ENCODE measurements at places on chromosomes 3 and 15. TPM values are rescaled to one million over a fixed set of nuclear protein-coding genes. Genes with fewer than 3 reads are reported as not detected.

DNA sequence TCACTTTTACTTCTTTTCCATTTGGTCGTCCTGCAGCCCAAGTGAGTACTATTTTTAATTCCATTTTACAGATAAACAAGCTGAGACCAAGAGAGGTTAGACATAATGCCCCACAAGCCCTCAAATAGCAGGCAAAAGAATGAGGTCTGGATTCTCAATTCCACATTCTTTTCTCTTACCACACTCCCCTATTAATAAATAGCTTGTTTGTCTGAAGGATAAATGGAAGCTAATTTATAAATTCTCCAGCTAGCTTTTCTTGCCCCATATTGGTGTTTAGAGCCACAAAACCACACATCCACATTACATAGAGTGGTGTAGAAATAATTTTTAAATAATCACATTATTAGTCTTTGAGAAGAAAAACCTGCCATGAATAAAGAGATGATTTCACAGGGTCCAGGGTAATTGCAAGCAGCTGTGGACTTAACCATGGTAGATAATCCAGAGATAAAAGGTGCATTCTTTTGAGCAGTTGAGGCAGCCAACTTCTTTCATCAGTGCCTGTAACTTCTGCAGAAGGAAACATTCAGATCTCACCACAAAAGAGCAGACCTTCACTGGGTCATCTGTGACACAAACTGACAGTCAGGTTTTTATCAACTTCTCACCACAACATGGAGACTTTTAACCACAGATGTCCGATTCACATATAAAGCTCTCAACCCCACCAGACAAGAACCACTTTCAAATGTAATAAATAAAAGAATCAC lies 313.4 kb upstream of the STT3B start:
- H3K27ac ChIP-seq, result no peak overlapping the region
- no peaks in the 10 kb centered on the region for H3K27me3 ChIP-seq
- H3K4me3 ChIP-seq, result no peak overlapping the region
- no peaks in the 10 kb centered on the region for H3K36me3 ChIP-seq
- DNase-seq, result no peak
- H3K4me1 ChIP-seq, result peaks cover 32% of the 10 kb centered on the region

GRCh38 chr3:171283183-171283847 lies 176.9 kb downstream of the TNIK start:
- no peak overlapping the region for H3K4me3 ChIP-seq
- no peaks in the 10 kb centered on the region for H3K4me1 ChIP-seq
- H3K36me3 ChIP-seq, result no peaks in the 10 kb centered on the region
- H3K27ac ChIP-seq, result no peak overlapping the region

The ZNF717 gene
- total RNA-seq, result 21.2 TPM

DNA sequence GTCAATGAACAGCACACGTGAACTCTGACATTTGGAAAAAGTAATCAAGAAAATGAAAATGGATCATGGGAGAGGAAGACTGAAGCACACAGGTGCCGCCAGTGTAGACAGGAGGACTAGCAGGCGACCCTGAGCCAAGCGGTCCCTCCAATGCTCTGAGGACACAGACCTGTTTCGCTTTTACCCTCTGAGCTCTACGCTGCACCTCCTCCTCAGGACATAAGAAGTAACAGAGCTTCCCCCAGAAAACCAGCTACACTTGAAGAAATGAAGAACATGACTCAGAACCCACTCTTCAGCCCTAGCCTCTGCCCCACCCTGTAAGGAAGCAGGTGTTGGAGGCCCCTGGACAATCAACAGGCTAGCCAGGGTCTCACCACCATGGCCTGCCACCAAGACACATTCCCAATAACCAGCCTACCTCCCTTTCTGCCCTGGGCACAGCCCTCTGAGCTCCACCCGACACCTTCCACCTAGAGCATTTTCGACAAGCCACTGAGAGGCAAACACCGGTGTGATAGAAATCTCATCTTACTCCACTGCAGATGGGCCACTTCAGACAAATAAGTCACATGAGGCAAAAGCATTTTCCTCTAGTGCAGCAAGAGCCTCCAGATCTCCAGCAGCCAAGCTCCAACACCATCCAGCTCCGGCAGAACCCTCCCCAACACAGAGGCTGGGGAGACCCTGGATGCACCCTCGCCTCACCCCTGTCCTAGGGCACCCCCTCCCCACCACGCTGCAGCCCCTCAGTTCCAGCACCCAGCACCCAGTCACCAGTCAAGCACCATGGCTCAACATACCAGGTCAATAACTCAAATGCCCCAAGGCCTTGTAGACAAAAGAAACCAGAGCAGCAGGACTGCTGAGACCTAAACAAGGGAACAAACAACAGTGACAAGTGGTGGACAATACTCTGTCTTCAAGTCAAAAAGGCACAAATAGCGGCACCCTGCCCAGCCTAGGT lies 11.4 kb downstream of the FAM174B start:
- H3K27me3 ChIP-seq, result no peaks in the 10 kb centered on the region
- H3K36me3 ChIP-seq, result no peaks in the 10 kb centered on the region
- H3K4me1 ChIP-seq, result no peaks in the 10 kb centered on the region
- no peak for DNase-seq

Data from B cell (primary cell).